HL-60 (cell line): ENCODE measurements at places on chromosomes 4 and X.

- no peak for DNase-seq
Measured at GRCh38 chr4:111639120-111639690, 506.0 kb upstream of the FAM241A start.

GRCh38 chr4:55169352-55169961, 44.1 kb upstream of the KDR start:
- no peak for DNase-seq

DNA sequence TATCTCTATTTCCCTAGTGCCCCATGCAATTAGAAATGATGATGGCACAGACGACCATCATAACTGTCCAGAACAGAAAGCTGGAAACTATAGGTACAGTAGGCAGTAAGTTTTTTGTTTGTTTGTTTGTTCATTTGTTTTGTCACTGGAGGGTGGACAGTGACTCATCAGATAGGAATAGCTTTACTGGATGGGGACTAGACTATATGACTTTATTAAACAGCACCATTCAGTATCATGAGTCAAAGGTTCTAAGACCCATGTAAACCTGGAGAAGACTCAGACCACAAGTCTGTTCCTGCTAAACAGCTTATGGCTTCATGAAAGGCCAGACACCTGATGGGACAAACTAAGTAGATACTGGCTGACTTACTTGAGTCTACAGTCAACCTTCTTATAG, 38.4 kb downstream of the PLAC1 start:
- no peak for DNase-seq

- no peak for DNase-seq
Measured at GRCh38 chr4:141416219-141416618, 195.5 kb downstream of the ZNF330 start.

DNA sequence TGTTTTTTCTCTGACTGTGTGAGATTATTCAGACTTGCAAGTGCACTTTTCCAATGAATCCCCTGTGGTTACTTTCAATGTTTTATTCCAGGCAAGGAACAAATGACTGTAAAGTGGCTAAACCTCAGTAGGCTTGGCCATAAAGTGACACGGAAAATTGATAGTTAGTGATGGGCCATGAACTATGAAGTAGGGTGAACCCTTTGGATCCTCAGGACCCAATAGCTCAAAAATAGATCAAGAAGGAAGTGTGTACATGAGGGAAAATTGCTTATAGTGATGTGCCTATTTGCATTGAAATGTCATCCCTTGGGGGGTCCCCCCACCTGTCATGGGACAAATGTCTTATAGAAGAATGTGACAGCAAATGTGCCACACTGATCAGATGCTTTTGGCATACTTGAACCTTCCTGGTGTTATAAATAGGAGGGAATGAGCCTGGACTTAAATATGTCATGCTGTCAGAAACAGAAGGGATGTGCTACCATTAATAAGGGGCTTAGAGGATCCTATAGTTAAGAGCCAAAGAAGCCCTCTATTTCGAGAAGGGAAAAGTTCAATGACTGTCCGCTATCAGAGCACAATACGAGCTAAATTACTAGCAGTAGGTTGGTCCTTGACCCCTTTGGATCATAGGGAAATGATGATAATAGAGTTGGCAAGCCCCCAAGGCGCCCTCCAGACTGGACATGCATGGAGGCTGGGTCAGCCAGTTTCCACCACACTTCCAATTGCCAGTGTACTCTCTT, 30.3 kb downstream of the SLC16A2 start:
- no peak for DNase-seq

DNA sequence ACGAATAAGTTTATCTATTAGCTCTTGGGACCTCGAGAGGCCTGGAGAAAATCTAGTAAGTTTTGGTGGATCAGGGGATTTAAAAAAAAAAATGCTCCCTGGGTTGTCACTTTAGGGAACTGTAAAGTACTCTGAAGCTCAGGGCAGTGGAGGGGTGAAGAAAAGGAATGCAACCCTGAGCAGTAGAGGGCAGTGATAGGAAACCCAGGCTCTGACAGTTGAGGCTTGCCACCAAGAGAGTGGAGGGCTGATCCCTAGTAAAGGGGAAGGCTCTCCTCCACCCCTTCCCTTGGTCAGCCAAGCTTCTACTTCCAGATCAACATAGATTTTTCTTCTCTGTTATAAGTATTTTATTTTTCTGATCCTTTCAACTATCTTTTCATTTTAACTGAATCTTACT, 73.1 kb downstream of the FBXO8 start:
- no peak for DNase-seq

- DNase-seq = no peak
Measured at GRCh38 chrX:1511829-1512228, 25.2 kb downstream of the P2RY8 start.
